Psoas muscle (tissue), 8 donors: ENCODE measurements at places on chromosomes 12 and 14. TPM values are rescaled to one million over a fixed set of nuclear protein-coding genes. Genes with fewer than 3 reads are reported as not detected.

GRCh38 chr14:100702590-100702989, 24.1 kb upstream of the DLK1 start:
- no peak for DNase-seq

GRCh38 chr12:80802652-80803400, 86.1 kb downstream of the MYF5 start:
- no peak for DNase-seq

GRCh38 chr14:96352708-96353107, 10.4 kb downstream of the ATG2B start:
- DNase-seq: no peak

GRCh38 chr12:31591380-31591901, 505 bp upstream of the DENND5B start:
- no peak for DNase-seq

Gene SMIM41
- polyA plus RNA-seq: not detected
